Spinal cord (tissue), 10 donors: ENCODE measurements at places on chromosomes 11 and 22. TPM values are rescaled to one million over a fixed set of nuclear protein-coding genes. Genes with fewer than 3 reads are reported as not detected.

KRTAP5-1 gene
- not detected for total RNA-seq

GGTLC3 gene
- total RNA-seq: not detected

BIRC3 gene
- total RNA-seq: 6.2 TPM

PKDREJ gene
- total RNA-seq: 0.20 TPM

APOL5 gene
- total RNA-seq: 0.39 TPM

KCNK7 gene
- total RNA-seq: 0.44 TPM

FAM83F gene
- 1.2 TPM for total RNA-seq

KCNJ4 gene
- 0.79 TPM for total RNA-seq

F2 gene
- total RNA-seq: not detected
